Cardiac septum (tissue), 1 donor: ENCODE measurements at places on chromosomes 1 and 21. TPM values are rescaled to one million over a fixed set of nuclear protein-coding genes. Genes with fewer than 3 reads are reported as not detected.

CR1L gene
- total RNA-seq: not detected

ELAPOR1 gene
- total RNA-seq: 0.30 TPM

SAMD11 gene
- 10.2 TPM for total RNA-seq

PRELP gene
- total RNA-seq: 49.7 TPM

NBPF20 gene
- total RNA-seq: 1.2 TPM

ABCG1 gene
- total RNA-seq: 6.3 TPM

LGR6 gene
- 0.86 TPM for total RNA-seq

WLS gene
- 78.0 TPM for total RNA-seq

CLCA4 gene
- 0.13 TPM for total RNA-seq

MTARC1 gene
- 12.8 TPM for total RNA-seq

MXRA8 gene
- 30.5 TPM for total RNA-seq

TFF1 gene
- total RNA-seq: not detected

RIPK4 gene
- total RNA-seq: 0.13 TPM

GPR25 gene
- total RNA-seq: not detected
